ENCODE measurements at places on chromosomes 7 and 10.

DNA sequence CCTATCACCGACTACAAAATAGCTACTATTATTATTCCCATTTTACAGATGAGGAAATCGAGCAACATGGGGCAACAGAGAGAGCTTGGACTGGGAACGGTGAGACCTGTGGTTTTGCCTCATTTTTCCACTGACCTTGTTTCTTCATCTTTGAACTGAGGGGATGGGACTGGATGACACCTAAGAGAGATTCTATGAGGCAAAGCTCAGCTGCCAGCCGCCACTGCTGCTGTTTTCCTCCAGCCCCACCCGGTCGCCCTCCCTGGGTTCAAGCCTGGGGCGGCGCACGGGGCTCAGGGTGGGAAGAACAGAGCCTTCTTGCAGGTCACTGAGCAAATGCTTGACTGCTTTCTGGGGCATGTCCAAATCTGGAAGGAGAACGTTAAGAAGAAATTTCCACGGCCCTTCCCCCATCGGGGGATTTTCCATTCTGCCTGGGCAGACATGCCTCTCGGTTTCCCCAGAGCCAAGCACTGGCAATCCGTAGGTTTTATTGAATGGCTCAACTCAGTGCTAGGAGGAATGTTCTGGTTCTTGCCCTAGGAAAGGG lies 12.3 kb downstream of the DDIT4 start:
- DNase-seq = no peak

GRCh38 chr10:4018054-4018511 lies 233.1 kb upstream of the KLF6 start:
- no peak for DNase-seq

GRCh38 chr10:851901-852300 lies 79.6 kb downstream of the LARP4B start:
- no peak for DNase-seq

GRCh38 chr10:111556666-111557065 lies 479.8 kb downstream of the ADRA2A start:
- DNase-seq = no peak

- no peak for DNase-seq
These were observed 1.2 kb downstream of the HIPK2 start for GRCh38 chr7:139776486-139777132.

DNA sequence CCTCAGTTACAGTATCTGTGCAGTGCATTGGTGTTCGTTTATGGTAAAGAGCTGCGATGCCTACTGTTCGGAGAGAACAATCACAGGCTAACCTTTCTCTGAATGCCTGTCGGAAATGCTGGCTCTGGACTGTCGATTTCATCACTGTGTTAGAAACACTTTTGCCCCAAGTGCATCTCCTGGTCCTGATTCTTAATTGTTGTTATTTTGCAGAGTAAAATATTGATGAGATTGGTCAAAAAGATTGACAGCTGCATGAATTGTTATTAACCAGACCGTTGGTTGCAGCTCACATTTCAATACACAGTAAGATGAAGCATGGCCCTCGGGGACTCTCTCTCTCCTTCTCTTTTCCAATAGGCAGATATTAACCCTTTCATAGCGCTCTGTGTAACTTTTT lies 557.4 kb upstream of the ADARB2 start:
- DNase-seq = no peak

- DNase-seq = no peak
These were observed 170.8 kb upstream of the HABP2 start for GRCh38 chr10:113381981-113382509.
